ENCODE measurements at places on chromosomes 4 and X.

GRCh38 chrX:77143907-77144306, 303.3 kb upstream of the FGF16 start:
- DNase-seq = no peak

GRCh38 chr4:168797738-168798375, 212.2 kb downstream of the CBR4 start:
- DNase-seq = no peak

- no peak for DNase-seq
Measured at GRCh38 chrX:136468391-136469103, 19.2 kb upstream of the BRS3 start.

DNA sequence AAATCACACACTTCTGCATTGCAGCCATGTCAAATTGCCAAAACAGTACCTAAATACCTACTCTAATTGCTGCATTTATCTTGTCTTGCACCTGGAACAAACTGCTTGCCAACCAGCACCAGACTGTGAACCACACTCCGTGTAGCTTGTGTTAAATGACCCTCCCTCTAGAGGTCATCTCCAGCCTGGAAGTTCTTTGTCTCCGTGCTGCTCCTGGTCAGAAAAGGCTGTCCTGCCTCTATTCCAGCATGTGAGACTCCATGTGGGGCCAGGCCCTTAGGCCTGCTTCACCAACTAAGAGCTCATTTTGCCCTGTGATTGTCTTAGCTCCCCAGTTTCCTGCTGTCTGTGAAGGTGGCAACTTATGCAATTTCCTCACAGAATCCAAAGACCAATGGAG, 28.3 kb downstream of the CNGA2 start:
- no peak for DNase-seq

DNA sequence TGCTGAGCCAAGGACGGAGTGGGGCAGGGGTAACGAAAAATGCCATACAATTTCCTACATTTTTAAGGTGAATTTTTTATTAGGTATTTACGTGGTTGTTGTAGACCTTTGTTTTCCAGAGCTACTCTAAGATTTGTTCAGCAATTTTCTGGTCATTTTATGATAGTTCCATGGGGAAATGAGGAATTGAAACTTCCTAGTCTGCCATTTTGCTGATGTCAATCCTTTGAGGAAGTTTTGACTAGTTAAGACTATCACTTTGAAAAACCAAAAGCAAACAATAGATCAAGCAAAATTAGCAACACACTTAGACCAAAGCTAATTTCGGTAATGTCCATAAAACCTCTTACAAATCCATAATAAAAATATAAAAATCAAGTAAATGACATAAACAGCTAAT, 7.0 kb upstream of the TLR3 start:
- DNase-seq = no peak

GRCh38 chrX:20312018-20312417, 45.3 kb upstream of the RPS6KA3 start:
- DNase-seq = no peak

Measured in left ventricle myocardium superior (tissue), 1 donor.